NCI-H2029 treated with DMSO at 0.1 percent for 48 hours (cell line): ENCODE measurements at places on chromosomes 2 and 18.
A peak's percentile ranks its signal among the peaks of the same experiment; 100 is the strongest.

DNA sequence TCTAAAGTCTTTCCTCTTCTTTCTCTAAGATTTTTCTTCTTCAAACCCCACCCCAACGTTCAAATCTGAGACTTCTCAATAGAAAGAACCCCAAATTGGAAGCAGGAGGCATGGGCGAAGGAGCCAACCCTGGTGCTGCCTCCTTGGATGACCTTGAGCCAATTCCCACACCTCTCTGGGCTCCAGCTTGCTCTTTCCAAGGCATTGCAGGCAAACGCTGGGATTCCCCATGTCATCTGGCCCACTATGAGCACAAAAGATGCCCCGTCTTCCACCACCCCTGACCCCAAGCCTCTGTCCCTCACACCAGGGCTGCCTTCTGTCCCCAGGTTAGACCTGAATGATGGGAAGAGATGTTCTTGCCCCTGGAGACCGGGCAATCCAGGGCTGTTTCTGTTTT is 57.0 kb downstream of the TTC32 start:
- no peak for DNase-seq

DNA sequence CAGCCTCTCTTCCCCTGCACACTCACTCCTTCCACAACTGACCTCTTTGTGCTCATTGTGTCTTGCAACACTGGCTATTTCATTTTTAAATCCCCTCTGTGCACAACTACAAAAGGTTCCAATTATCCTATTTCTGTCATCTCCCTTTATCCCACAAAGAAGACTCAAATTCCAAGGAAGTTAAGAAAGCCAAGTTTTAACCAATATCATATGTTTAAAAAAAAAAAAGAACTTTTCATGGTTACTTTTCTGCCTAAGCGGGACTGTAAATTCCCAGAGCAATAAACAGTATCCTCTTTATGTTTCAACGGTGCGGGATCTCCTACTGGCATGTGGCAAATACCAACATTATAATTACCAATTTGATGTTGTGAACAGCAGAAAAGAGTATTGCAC is 83.8 kb downstream of the DOCK10 start:
- DNase-seq: no peak

DNA sequence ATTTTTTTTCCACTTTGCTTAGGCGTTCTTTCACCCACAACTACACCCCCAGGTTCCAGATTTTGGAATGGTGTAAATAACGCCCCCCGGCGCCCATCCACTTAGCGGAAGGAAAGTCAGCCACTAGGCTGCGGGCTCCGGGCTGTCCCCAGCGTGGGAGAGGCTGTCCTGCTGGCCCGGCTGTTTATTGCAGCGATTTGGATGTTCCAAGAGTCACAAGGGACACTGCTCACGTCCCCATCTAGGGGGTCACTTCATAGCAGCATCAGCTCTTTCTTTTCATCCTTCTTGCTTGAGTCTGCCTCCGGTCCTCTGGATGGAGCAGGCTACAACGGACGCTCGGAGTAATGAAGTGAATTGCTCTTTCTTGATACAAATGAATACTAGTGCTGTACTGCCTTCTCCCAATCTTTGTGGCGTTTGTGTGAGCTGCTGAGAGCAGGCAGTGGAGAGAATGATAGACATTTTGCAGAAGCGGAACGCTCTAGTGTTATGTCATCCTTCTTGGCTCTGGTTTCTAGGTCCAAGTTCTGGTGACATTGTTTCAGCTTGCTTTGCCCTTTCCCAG is 50.7 kb upstream of the PAIP2B start:
- DNase-seq: no peak

- DNase-seq: no peak
Measured at GRCh38 chr18:68779169-68779568, 18.7 kb upstream of the CCDC102B start.

DNA sequence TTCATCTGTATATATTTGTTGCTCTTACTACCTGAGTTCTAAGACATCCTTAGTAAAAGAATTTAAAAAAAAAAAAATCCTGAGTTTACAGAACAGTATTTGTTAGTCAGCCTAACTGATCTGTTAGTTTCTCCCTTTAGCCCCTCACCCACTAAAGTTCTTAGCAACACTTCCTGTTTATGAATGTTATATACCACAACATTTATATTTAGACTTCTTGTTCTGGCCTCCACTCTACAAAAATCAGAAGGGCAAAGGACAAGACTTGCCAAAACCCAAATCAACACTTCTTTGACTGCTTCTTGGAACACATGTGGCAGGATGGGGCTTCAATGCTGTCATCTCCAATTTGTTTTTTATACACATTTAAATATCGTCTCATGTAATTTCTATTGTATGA is 71.1 kb downstream of the MGAT5 start:
- no peak for DNase-seq

- no peak for DNase-seq
Measured at GRCh38 chr18:36511791-36512352, 214.4 kb downstream of the FHOD3 start.

- peak; percentile 81 for DNase-seq
Measured at GRCh38 chr18:46761059-46761769, 4.4 kb upstream of the ST8SIA5 start.

- DNase-seq: no peak
Measured at GRCh38 chr2:20355131-20355530, 4.5 kb upstream of the PUM2 start.

- DNase-seq: no peak
Measured at GRCh38 chr18:28412521-28412920, 235.6 kb upstream of the CDH2 start.

DNA sequence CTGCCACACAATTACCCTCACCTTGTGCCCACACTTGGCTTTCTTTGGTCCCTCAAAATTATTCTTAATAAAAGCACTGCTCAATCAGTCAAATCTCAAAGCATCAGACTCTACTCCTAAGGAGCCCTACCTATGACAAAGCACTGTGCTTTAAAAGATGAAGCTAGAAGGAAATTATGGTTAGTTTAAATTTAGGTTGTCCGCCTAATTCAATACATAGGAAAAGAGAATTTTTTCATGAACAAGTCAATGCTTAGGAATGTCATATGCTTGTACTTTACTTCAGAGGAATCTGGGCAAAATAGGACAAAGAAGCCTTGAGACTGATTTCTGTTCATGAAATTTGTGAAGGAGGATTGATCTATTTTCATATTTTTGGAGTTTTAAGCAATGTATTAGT is 726.4 kb upstream of the CDH2 start:
- DNase-seq: no peak

GRCh38 chr2:50564766-50565165 is 467.2 kb downstream of the NRXN1 start:
- no peak for DNase-seq

DNA sequence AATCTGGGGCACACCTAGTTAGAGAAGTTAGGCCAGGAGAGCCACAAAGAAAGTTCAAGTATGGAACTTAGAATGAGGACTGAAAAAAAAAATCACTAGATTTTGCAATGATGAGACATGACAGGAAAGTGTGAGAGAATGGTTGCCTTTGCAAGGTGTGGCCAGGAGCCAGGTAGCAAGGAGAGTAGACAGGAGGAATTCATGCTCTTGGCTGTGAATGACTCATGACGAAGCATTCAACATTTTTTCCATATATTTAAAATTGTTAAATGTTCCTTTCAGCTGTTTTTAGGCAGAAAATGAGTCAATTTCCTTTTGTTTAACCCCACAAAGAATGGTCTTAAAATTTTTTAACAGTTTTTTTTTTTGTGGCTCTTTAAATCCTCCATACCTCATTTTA is 636.9 kb downstream of the PLCL1 start:
- DNase-seq: no peak

DNA sequence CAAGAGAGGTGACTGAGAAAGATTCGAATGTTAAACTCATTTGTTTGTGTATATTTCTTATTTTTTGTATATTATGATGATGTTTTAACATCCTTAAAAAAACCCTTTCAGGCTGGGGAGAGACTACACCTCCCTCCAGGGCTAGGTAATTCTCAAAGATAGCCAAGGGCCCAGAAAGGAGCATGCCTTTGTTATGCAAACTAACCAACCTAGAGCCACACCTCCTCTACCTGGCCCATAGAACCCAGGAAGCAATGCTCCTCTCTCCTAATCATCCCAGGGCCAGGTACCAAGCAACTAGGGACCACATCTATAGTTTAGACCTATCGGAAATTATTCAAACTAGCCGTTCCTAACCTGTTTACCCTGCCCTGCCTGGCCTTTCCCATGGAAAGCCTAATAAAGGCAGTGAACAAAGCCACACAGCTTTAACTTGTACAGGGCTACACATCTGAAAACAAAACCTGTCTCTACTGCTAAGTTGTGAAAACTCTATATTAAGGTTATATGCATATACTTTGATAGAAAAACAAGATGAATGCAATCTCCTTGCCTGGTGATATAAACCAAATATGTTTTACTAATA is 79.7 kb downstream of the COLEC12 start:
- no peak for DNase-seq

GRCh38 chr2:33136056-33136455 is 189.3 kb downstream of the LTBP1 start:
- DNase-seq: no peak

DNA sequence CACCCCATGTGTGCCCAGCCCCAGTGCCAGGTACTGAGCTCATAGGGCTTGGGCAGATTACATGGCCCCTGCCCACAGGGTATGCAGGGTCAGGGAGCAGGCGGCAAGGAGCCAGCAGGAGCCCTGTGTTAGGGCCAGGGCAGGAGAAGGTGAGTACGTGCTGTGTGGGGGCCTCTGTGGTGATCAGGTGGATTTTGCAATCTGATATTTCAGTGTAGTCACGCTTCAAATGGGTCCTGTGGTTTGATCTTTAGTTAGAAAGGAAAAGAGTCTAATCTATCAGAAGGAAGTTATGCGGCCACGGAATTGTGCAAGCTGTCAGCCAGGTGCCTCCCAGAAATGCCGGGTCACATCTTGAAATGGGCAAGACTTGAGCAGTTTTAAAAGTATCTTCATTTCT is 13.9 kb downstream of the UBE2F start:
- DNase-seq: no peak

DNA sequence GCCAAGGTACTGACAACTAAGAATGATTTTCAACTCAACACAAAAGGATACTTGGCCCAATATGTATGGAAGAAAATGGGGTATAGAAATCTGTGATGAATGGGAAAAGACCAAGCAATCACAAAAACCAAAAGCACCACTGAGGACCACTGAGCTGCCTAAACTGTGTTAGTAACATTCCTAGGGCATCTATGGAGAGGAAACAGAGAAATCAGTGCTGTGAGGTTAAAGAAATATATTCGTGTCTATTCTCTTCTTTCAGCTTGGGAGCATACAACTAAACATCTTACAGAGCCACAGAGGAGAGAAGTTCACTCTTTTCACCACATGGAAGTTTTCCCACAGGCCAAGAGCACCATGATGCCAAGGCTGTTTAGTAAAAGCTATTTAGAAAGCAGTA is 47.3 kb upstream of the CALCRL start:
- DNase-seq: no peak

- peak; percentile 58 for DNase-seq
Measured at GRCh38 chr2:45469314-45470099, 141.6 kb downstream of the SRBD1 start.

GRCh38 chr2:3398857-3399256 is 19.4 kb downstream of the TRAPPC12 start:
- no peak for DNase-seq

DNA sequence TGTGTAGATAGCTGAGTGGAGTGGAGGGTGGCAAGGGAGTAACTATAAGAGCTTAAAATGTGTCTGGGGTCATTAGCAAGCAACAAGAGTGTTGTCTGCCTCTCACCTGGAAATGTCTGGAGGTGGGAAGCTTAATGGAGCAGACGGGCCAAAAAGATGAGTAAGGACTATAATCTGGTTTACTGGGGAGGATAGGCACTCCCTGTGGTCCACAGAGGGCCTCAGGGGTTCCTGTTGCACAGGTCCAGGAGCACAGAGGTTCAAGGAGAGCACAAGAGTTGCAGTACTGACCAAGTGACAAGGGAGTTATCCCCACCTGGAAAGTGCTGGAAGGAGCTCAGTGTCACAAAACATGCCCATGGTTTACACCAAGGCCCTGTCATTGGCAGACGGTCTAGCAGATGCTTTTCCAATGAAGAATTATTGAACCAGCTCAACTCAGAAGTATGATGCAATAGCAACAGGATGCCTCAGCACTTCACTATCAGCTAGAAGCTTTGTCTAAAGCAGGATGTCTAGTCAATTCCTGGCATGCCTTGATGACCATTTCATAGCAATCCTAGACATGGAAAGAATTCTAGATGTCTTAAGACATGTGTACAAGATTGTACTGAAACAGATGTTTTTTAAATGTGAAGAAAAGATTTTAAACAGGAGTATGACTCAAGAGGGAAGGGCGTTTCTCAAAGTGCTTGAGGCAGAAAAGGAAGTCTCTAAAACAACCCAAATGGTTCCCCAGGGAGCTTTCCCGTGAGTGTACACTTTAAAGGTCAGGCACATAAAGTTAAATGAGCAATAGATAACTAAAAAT is 62.9 kb upstream of the SERPINE2 start:
- no peak for DNase-seq

DNA sequence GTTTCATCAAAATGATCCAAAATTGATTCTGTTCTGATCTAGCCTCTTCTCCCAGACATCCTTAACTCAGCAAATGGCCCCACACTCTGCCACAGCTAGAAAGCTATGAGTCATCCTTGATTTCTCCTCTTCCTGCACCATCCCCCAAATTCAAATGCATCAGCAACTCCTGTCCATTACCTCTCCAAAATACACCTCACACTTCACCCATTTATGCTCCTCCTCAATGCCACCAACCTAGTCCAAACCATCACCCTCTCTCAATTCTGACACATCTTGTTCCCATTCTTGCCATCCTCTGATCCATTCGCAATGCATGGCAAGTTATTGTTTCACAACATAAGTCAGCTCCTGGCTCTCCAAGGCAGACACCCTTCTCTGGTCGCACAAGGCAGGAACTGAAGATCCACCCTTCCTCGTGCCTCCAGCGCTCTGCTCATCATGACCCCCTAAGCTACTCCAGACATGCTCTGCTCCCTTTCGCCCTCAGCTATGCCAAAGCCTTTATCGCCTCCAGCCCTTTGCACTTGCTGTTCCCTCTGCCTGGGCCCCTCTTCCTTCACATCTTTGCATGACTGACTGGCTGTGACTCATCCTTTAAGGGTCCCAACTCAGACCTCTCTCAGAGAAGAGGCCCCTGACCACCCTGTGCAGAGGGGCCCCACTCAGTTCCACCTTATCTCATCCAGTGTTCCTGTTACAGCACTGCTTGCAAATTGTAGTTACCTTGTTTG is 83.6 kb downstream of the MREG start:
- DNase-seq: no peak

GRCh38 chr2:3500326-3500899 is 18.9 kb downstream of the ADI1 start:
- DNase-seq: no peak

DNA sequence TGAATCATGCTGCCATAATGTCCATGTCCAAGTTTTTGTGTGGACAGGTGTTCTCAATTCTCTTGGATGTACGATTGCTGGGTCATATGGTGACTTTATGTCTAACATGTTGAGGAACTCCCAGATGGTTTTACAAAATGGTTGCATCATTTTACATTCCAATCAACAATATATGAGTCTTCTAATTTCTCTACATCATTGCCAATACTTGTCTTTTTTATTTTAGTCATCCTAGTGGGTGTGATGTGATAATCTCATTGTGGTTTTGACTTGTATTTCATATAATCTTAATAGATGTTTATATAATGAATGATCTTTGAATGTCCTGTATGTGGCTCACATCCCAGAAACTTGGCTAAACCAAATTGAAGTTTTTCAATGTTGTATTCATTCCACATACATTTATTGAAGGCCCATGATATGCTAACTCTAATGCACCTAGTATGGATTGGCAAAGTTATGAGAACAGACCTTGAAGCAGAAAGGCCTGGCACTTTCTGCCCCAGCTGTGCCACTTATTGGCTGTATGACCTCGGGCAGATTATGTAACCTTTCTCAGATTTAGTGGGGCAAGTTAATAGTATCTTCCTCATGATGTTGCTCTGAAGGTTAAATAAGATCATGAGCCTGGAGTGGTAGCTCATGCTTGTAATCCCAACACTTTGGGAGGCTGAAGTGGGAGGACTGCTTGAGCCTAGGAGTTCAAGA is 205.4 kb downstream of the RAB3GAP1 start:
- no peak for DNase-seq
